ENCODE measurements at places on chromosomes 7 and 10.

- DNase-seq = no peak
These were observed 331.7 kb downstream of the SORCS1 start for GRCh38 chr10:106832846-106833245.

GRCh38 chr10:52099026-52099600 lies 215.0 kb upstream of the DKK1 start:
- no peak for DNase-seq

GRCh38 chr7:111990643-111991042 lies 215.6 kb downstream of the DOCK4 start:
- no peak for DNase-seq

GRCh38 chr7:41002741-41003610 lies 699.9 kb downstream of the INHBA start:
- peak; percentile 53 for DNase-seq

DNA sequence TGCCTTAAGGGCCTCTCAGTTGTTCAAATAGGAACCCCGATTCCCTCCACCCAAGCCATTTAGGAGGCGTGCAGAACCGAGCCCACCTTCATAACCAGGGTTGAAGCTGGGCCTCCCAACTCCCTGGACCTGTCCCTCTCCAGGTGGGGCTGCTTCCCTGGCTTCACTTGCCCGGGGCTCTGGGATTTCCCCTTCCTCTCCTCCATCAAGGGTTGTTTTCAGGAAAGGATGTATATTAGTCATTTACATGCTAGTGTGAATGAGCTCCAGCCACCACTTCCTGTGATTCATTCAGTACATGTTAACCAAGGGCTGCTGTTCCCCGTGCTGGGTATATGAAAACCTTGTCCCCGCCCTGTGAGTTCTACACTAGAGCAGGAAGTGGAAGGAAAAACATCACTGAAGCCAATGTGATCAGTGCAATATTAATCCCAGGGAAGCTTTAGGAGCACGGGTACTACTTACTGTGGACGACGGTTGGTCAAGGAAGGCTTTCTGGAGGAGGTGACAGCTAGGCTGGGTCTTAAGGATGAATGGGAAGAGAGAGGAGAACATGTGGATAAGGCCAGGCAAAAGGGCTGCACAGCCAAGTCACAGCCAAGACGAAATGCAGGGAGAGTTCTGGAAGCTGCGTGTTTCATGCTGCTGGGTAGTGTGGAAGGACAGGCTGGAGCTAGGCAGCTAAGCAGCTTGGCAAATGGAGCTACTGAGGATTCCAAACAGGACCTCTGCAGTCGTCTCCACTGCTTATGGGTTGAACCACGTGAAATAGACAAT lies 150.1 kb upstream of the SHH start:
- no peak for DNase-seq

DNA sequence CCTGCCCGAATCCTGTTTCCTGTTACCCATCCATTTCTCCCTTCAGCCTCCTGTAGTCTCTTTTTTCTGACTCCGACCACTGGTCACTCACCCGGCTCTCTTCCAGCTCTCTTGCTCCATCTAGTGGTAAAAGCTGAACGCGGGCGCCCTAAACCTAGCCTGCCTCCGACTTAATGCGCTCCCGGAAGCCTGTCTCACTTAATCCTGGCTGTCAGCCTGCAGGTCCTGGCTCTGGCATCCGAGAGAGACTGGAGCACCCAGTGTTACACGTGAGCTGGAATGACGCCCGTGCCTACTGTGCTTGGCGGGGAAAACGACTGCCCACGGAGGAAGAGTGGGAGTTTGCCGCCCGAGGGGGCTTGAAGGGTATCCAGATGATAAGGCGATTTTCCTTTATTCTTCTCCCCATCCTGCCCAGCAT lies 10.3 kb downstream of the SUMF2 start:
- peak; percentile 89 for DNase-seq

DNA sequence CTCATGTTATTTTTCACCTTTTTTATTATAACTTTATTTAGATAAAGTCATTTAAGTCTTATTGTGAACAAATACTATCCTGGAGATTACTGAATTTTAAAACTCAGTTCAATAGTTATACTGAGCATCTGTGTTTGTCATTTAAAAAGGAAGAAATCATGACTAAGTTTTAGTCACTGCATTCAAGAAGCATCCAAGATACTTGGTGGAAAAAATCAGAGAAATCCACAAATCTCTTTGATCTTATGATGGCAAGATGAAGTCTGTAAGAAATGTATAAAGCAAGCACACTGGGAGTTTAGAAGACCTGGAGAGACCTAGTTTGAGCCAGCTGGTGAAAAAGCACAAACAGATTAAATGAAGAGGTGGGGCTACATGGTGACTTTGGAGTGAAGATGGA lies 529.8 kb upstream of the IGFBP3 start:
- no peak for DNase-seq

- no peak for DNase-seq
These were observed 70.0 kb downstream of the VOPP1 start for GRCh38 chr7:55502124-55502857.

DNA sequence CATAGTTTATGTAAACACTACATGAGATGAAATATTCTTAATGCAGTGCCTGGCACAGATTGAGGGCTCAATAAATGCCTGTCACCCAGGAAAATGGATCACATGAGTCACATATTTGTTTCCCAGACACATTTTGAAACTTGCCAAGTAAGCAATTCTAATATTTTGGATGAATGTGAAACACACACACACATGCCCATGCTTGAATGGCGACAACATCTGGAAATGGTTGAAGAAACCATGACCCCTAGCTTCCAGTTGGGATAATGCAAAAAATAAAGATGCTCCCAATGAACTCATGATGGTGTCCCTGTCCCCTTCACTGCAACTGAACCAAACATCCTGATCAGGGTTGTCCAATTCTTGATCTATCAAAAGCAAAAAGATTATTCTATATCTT lies 797.3 kb downstream of the XPNPEP1 start:
- DNase-seq = no peak

- no peak for DNase-seq
These were observed 874.1 kb downstream of the GRM8 start for GRCh38 chr7:126378642-126379041.

- DNase-seq = no peak
These were observed 2.4 kb upstream of the MTPN start for GRCh38 chr7:135979471-135980011.

- no peak for DNase-seq
These were observed 657.3 kb downstream of the TYW1 start for GRCh38 chr7:67653856-67654454.

DNA sequence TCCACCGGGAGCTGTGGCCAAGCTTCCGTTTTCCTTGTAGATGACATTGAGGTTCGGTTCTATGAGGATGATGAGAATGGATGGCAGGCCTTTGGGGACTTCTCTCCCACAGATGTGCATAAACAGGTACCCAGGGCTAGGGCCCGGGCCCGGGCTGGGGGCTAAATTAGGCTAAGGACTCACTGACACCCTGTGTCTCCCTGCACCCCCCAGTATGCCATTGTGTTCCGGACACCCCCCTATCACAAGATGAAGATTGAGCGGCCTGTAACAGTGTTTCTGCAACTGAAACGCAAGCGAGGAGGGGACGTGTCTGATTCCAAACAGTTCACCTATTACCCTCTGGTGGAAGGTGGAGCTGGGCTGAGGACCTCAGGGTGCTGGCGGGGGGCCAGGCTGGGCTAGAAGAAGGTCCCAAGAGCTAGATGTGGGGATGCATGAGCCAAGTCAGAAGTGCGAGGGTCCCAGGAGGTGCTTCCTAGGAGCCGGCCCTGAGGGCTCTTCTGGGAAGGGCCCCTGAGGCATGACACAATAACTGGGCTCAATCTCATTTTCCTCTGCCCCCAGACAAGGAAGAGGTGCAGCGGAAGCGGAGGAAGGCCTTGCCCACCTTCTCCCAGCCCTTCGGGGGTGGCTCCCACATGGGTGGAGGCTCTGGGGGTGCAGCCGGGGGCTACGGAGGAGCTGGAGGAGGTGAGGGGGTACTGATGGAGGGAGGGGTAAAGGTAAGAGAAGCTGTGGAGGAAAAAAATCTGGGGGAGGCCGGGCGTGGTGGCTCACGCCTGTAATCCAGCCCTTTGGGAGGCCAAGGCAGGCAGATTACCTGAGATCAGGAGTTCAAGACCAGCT lies 2.9 kb downstream of the NFKB2 start:
- no peak for DNase-seq

DNA sequence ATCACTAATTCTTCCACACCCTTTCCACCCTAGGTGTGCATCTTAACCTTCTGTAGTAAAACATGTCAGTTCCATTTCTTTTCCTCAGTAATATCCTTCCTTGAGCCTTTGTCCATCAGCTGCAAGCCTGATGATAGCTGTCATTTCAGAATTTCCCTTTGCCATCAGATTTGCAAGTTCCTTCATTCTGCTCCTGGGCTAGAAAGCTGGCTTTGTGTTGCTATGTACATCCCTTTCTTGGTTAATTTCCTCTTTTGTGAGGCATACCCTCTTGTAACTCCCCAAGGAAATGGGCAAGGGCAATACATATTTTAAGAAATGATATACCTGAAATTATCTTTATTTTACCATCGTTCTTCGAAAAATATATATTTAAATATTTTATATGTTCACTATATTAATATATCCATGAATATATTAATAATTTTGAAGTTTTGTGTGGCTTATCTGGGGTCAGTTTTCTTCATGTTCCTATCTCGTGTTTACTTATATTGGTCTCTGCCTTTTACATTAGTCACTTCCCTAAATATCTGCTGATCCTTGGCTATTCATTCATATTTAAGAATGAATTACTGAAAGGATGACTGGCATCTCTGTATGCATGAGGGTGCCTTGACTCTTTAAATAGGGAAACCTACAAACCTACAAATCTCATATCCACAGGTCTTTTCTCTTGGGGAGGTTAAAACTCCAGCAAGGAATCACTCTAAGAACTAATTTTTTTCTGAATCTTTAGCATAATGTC lies 143.8 kb downstream of the ZNF22 start:
- no peak for DNase-seq

DNA sequence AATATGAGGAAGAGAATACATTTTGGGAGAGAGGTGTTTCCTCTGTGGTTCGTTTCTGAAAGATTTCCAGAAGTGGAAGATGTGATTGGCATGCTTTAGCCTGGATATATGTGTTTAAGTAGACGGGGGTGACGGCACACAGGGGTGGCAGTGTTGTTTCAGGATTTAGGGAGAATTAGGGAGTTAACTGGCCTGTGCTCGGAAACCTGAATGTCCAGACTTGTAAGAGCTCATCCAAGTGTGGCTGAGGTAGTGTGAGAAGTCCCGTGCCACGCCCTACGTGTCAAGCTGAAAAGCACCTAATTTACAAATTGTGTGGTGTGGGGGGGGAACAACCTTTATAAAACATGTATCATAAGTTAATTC lies 1.1 kb downstream of the RALA start:
- DNase-seq = peak; percentile 28

- DNase-seq = no peak
These were observed 153.7 kb downstream of the SH2D4B start for GRCh38 chr10:80691441-80691840.

DNA sequence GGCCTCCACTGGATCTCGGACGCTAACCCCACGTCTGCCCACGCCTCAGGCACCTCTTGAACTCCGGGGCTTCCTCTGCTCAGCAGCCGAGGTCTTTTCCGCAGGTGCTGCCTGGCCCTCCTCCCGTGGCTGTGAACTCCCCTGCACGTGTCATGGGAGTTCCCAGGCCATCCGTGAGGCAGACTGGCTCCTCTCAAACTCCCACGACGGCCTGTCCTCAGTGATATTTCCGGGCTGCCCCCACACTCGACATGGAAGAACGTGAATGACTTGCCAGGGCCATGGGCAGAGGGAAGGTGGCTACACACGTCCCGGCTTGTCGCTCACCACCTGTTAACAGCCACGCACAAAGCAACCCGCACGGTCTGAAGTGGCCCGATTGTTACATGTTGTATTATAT lies 110.9 kb downstream of the ADARB2 start:
- DNase-seq = no peak

GRCh38 chr10:125190946-125191345 lies 30.6 kb upstream of the CTBP2 start:
- DNase-seq = no peak

DNA sequence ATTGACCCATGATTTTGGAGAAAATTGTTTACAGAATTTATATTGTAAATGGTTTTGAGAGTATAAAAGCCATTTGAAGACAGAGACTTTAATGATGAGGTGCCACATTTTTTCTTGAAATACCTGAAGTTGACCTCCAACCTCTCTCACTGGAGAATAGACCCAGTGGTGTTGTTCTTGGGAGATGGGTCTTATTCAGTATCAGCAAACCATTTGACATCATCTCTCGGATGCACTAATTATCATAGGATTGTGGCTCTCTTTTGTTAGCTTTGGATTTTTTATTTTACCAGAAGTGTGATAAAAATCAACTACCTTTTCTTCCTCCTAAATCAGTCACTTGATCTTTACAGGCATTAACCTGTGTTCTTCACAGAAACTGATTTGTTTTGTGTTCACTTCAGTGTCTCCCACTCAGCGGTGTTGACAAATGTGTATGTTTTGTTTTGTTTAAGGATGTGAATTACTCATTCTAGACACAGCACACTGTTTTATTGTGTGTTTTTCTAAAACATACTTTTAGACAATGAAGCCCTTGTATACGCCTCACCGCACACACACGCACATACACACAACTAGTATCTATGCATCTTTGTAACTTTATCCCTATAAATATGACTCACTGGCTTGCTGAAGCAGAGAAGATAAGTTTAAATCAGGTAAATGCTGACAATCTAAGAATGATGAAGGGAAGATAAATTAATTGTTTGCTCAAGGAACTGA lies 455.6 kb downstream of the INHBA start:
- DNase-seq = no peak

GRCh38 chr7:48681006-48681405 lies 243.3 kb upstream of the CDC14C start:
- no peak for DNase-seq

DNA sequence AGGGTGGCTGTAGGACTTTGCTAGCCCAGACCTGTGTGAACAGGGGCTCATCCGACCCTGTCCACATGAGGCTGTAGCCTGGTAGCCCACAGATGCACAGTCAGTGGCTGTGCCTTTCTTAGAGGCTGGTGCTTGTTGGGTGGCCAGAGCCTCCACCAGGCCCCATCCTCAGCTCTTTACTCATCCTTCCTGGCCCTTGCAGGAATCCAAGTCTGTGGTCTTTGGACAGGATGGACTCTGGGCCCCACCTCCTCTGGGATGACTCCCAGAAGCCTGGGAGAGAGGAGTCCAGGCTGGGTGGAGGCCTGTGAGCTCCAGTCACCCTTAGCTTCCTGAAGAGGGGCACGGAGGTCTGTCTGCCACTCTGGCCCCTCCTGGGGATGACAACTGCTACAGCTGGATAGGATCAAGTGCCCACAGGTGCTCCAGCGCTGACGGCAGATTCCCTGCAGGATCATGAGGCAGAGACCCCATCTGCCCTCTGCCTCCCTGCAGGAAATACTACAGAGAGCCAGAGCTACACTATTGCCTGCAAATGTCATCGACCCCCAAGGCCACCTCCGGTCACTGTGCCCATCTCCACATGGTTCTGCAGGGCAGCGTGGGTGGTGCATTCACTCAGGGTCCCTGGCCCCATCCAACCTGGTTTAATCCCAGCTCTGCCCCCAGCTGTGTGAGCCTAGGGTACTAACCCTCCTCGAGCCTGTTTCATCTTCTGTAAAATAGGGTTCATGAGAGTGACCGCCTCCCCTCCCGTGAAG lies 114.5 kb downstream of the PTPN20 start:
- no peak for DNase-seq
